ENCODE measurements at places on chromosomes 5 and 9.

GRCh38 chr5:115809946-115810345 lies 6.5 kb downstream of the CDO1 start:
- no peak for DNase-seq

DNA sequence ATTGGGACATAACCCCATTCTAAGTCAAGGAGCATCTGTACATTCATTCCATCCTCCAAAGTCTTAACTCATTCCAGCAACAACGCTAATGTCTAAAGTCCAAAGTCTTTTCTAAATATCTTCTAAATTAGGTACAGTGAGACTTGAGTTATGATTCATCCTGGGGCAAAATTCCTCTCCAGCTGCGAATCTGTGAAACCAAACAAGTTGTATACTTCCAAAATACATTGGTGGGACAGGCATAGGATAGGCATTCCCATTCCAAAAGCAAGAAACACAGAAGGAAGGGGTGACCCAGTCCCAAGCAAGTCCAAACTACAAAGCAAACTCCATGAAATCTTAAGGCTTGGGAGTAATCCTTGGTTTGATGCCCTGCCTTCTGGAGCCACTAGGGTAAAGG lies 97.6 kb upstream of the FANCC start:
- no peak for DNase-seq

DNA sequence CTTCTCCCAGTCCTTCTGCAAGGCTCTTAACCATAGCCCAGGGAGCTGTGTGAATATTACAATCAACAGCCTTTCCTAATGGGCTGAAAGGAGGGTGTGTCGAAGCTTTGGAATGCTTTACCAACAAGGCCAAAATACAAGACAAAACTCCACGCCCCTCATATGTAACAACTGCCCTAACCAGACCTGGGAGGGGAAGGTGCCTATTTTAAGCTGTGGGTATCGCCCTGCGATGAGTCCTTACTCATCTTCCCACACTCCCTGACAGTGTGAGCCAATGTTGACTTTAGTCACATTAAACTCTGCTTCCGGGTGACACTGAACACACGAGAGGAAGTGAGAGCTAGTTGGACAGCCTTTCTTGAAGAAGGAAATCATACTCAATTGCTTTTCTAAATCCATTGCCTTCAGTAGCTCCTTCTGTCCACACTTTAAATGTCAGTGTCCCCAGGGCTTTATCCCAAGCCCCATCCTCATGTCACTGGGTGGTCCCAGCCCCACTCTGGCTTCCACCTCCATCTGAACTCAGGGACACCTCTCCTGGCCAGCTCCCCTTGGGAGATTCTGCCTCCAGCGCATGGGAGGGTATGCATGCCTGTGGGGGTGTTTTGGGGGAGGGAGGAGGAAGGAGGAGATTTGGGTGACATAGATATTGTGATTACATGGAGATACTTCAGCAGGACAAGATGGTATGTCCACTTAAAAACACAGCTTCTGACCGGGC lies 6.5 kb upstream of the TBC1D9B start:
- no peak for DNase-seq

GRCh38 chr5:133421394-133421793 lies 190.9 kb downstream of the FSTL4 start:
- DNase-seq: no peak

DNA sequence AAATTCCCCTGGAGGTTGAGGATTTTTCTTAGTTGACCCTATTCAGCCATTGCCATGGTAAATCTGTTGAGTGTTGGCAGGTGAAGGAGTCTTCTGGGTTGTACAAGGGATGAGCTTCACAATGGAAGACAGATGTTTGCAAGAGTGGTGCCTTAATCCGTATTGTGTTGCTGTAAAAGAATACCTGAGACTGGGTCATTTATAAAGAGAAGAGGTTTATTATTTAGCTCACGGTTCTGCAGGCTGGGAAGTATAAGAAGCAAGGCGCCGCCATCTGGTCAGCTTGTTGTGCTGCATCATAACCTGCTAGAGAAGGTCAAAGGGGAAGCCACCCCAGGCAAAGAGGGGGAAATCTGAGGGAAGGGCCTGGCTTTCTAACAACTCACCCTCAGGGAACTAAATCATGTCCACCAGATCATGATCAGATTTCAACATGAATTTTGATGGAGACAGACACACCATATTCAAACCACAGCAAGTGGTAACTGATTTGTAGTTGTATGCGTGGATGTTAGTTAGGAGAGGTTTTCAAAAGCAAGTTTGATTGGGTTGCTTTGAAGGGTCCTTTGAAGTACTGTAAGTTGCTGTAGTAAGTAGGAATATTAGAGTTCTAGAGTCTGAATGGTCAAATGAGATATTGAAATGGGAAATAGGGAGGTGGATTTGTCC lies 2.5 kb downstream of the TNPO1 start:
- DNase-seq: peak; percentile 7

DNA sequence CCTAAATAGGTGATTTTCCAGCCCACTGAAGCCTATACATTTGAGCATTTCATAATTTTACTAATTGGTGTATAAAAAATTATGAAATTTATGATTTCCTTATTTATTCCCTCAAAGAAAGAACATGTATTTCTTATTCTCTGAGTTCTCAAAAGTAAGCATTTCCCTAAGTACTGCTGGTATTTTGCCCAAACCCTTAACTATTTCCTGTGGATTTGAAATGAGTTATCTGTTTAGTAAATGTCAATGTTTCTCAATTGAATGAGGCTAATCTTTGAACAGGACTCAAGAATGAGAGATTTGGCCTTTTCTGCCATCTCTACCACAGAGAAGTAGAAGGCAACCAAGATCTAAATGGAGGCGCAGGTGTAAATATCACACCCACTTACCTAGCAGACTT lies 751.7 kb downstream of the TLE1 start:
- DNase-seq: no peak

DNA sequence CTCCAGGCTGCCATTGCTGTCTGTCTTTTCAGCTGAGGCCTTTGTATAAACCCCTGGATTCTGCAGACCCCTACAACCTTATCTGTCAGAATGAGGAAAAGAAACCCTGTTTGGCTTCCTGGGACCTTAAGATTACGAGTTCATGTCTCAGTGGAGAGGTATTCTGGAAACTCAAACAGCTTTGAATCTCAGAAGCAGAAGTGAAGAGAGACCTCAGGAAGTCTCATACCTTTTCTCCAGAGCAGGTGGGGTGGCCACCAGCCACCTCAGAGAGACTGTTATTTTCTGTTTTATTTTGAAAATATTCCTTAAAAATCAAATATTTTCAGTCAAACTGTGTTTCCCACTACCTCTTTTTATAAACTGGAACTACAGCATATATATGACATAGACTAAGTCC lies 457.5 kb downstream of the TMEM232 start:
- DNase-seq: no peak

GRCh38 chr9:83384214-83384613 lies 154.0 kb downstream of the FRMD3 start:
- DNase-seq: no peak

- DNase-seq: no peak
Observed at GRCh38 chr9:8903077-8903476, 1103.5 kb upstream of the DMAC1 start.

DNA sequence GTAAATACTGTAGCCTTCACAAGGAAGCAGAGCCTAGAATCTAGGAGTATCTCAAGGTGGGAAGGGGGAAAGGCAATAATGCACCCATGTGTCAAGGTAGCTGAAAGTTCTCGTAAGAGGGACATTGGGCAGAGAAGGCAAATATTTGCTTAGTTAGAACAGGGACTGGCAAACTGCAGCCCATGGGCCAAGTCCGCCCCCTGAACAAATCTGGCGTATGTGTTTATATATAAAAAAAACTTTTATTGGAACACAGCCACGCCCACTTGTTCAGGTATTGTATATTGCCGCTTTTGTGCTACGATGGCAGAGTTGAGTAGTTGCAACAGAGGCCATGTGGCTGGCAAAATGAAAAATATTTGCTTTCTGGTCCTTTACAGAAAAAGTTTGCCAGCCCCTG lies 16.1 kb downstream of the KCNN2 start:
- no peak for DNase-seq

- DNase-seq: no peak
Observed at GRCh38 chr9:27369591-27369990, 72.6 kb upstream of the EQTN start.

DNA sequence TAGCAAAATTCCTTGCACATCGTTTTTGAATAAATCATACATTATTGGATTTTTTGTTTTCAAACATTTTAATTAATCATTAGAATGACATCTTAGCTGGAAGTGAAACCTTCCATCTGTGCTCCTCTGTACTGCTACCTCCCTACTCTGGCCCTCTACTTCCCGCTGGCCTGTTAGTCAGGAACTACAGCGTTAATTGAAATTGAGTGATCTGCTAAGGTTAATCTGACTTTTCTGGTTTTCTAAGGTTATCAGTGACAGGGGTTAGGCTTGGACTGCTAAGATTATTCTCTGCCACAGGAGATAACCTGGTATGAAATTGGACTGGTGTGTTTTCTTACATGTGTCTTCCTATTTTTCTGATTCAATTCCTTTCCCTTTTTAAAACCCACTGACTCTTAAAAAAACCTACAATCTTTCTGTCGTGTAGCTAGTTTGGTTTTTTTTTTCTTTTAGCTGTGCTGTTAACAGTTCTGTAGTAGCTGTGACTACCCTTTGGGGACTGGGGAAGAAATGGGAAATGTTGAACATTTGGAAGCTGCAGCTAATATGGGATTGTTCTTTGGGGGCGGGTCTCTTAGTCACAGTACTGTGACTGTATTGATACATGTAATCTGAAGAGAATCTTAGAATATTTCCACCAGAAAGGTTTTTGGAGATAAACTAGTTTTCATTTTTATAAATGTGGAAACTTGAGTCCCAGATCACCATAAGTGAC lies 4.6 kb downstream of the KIF2A start:
- DNase-seq: no peak

DNA sequence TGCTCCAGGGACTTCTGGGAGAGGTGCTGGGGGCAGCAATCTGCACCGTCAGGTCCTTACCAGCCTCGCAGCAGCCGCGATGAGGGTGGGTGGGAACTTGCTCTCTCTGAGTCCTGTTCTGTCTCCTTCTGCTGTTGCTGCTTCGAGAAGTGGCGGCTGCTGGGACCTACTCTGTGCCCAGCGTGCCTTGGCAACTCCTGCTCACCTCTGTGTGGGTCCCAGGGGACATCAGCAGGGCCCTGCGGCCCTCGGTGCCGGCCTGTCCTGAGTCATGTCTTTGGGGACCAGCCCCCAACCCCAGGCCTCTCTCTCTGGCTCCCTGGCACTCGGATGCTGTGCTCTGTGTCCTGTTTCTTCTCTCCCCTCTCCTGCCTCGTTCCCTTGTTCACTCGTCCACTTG lies 49.5 kb downstream of the KCNT1 start:
- no peak for DNase-seq
